Occipital lobe (tissue), 3 donors: ENCODE measurements at places on chromosomes 13 and 19.

- no peak for DNase-seq
Measured at GRCh38 chr19:50401605-50402450, 16.9 kb upstream of the SPIB start.

DNA sequence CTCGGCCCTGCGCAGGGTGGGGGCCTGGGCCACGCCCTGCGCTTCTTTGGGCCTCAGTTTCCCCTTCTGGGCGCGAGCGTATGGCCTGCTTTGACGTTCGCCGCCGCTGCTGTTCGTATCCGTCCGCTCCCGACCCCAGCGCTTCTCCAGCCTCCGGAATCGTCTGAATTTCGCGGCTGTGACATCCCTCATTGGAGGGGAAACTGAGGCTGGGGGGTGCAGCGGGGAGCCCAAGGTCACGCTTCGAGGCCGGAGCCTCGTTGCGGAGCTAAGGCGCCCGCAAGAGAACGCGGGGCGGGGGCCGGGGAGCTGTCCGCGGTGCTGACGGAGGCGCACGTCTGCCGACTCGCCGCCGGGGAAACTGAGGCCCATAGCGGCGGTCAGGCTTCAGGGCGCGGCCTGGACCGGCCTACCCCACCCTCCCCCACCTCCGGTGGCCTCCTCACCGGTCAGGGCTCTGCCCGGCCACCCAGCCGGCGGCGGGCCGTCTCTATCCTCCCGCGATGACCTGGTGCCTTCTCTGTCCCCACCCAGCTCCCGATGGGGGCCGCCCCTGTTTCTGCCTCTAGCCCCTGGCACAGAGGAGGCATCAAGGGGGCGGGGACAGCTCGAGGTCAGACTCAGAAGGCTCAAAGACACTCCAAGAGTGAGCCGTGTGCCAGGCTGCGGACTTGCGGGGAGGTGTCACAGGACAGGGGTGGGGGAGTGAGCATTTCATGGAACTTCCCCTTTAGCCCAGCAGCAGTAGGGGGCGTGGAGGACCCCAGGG lies 3.0 kb upstream of the APC2 start:
- no peak for DNase-seq

DNA sequence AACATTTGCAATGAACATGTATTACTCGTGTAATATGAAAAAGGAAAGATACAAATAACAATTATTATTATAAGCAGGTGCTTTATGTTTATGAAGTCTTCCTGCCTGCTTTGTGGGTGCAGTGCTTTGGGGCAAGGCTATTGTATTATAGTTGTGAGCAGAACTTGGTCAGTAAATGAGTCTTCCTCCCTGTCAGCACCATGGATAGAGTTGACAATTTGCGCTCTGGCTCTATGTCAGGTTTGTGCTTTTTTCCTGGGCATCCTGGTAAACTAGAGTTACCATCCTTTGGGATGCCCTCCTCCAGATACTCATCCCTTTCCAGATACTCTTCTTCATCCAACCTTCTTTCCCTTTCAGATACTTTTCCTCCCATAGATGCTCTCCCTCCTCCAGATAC lies 19.6 kb downstream of the ERICH6B start:
- no peak for DNase-seq

GRCh38 chr13:102692491-102692826 lies 2.4 kb downstream of the METTL21C start:
- DNase-seq = no peak

DNA sequence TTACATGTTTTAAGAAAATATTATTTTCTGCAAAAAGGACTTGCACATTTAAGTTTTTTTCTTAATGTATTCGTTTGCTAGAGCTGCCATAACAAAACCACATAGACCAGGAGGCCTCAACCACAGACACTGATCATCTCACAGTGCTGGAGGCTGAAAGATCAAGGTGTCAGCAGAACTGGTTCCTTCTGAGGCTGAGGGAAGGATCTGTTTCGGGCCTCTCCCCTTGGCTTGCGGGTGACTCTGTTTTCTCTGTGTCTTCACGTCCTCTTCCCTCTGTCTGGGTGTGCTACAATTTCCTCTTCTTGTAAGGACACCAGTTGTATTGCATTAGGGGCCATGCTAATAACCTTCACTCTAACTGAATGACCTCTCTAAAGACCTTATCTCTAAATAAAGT lies 364.2 kb downstream of the IRS2 start:
- DNase-seq = no peak

DNA sequence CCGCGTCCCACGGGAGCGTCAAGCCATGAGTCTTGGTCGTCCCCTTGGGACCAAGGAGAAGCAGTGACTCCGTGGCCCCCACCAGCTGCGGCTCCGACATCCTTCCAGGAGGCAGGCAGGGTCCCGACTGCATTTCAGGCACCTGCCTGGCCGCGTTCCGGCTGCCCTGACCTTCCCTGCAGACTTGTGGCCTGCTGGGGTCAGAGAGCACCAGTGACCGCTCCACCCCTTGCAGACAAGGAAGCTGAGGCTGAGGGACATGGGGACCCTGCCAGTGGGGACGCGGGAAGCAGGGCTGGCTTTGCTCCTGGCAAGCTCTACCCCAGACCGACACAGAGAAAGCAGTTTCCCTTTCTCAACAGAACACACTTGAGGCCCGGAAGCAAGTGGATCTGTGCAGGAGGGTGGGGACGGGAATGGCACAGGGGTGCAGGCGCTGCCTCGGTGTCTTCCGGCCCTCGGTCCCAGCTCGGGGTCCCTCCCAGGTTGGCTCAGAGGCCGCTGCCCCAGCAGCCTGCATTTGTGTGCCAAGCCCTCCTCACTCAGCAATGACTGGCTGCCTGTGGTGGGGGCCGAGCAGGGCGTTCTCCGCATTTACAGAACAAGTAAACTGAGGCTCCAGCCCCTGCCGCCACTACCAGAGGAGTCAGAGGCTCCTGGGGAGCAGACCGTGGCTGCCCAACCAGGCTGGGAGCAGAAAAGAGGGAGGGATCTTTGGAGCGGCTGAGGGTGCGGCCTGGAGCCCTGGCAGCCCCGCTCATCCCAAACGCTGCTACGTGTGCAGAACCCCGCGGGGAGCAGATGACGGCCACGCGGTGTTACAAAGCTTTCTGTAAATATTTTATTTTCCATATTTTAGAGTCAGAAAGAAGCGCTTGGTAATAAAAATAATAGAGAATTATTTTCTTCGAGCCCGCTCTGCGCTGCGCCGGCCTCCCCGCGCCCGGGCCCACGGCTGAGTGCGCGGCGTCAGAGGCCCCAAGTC lies 43.9 kb downstream of the GAS6 start:
- no peak for DNase-seq

GRCh38 chr19:52366414-52366824 lies 3.3 kb upstream of the ZNF880 start:
- no peak for DNase-seq

GRCh38 chr19:14187561-14187960 lies 18.4 kb downstream of the ADGRL1 start:
- DNase-seq = no peak

DNA sequence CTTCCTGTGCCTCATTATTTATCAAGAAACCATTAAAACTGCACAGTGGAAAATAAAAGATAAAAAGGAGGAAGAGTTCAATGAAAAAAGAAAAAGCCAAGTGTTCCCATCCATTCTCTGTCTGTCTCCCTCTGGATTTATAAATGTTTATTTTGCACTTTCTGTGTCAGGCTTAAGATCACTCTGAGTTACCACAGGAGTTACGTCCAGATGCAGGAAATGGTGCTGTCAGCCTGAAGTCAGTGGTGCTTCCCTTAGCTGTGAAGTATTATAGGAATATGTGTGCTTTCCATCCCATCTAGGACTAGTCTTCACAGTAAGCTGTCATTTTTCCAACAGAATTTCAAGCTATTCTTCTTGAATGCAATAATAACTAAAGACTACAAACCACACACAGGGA lies 420.2 kb downstream of the KCTD12 start:
- DNase-seq = no peak

DNA sequence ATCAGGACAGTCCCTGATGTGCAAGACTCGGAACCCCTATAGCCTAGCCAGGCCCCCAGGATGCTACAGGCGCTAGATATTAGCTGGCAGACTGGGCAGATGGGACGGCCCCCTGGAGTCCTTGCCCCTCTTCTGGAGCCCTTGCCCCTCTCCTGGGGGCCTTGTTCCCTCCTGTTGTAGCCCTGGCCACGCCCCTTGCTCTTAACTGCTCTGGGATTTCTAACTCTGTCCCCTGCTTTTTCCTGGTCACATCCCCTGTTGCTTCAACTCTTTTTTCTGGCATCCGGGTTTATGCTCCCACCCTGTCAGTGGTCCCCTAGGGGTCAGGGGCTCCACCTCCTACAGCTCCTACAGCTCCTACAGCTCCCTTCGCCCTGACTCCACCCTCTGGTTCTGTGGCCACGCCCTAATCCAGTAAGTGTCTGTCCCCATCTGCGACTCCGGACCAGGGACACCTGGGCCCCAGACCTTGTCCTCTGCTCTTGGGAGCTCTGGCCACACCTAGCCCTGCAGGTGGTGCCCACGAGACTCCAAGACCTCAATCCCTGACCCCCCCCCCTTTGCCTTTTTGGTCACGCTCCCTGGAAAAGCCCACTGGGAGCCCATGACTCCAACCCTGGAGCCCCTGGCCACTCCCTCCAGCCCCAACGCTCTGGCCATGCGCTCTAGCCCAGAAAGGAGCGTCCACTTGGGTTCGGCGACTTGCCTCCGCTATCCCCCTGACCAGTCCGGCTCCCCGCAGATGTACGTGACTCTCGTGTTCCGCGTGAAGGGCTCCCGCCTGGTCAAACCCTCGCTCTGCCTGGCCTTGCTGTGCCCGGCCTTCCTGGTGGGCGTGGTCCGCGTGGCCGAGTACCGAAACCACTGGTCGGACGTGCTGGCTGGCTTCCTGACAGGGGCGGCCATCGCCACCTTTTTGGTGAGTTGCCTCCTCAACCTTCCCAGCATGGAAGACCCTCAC lies 6.8 kb downstream of the PLPPR2 start:
- no peak for DNase-seq

DNA sequence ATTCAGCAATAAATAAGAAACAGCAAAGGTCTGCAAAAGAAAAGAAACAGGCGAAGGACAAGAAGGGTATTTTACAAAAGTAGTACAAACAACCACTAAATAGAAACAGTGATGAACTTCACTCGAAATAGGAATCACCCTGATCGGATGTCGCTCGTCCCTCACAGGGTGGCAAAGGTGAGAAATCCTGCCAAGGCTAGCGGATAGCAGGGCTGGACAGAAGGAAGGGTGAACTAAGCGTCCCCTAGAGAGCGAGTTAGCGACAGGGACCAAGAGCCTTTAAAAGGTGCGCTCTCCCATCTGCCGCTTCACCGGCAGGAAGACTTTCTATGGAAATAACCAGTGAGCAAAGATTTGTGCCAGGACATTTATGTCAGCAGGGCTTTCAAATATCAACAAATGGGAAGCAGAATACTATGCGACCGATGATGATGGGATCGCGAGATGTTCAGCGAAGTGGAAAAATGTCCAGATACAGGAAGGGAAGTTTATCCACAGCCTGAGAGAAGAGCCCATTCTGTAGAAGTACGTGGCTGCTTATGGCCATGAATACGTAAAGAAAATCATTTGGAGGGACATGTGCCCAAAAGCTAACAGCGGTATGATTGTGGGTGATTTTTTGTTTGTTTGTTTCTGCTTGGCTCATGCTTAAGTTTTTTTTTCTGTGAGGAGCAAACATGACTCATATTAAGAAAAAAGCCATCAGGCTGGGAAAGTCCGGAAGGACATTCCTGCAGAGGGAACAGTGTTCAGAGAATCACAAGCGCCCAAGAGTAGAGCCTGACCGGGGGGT lies 18.9 kb downstream of the ELAVL1 start:
- DNase-seq = no peak

DNA sequence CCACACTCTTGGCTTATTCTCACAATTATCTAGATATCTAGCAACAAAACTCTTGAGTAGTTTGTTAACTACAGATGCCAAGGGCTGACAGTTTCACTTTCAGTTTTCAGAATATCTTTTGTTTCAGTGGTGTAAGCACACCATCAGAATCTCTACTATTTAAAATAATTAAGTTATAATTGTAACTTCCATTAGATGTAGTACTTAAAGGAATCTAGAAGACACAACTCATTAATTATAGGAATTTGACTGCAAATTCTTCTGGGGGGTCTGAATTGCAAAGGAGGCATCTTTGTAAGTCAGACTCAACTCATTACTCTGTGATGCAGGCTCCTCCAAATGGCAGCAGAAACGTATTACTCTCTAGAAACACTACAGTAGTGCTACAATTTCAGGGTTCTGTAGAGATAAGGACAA lies 44.9 kb upstream of the USPL1 start:
- no peak for DNase-seq

DNA sequence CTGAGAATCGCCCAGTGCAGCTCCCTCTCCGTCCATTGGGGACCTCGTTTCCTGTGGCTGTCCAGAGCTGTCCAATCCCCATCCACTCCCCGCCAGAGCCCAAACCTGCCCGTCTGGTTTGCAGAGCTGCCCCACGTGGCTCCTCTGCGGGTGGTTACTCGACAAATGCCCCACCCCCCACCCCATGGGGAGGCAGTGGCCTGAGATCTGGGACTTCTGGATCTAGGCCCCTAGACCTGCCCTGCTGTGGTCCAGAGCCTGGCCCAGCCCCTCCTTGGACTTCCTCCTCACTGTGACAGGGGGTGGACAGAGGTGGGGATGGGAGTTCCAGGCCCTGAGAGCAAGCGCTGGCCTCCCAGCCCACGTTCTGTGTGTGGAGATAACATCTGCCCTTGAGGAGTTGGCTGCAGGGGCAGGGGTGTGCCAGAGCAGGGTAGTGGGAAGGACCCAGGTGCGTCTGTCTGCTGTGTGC lies 29.1 kb downstream of the PAK4 start:
- no peak for DNase-seq

- DNase-seq = no peak
Measured at GRCh38 chr13:110237875-110238817, 68.8 kb downstream of the COL4A1 start.

DNA sequence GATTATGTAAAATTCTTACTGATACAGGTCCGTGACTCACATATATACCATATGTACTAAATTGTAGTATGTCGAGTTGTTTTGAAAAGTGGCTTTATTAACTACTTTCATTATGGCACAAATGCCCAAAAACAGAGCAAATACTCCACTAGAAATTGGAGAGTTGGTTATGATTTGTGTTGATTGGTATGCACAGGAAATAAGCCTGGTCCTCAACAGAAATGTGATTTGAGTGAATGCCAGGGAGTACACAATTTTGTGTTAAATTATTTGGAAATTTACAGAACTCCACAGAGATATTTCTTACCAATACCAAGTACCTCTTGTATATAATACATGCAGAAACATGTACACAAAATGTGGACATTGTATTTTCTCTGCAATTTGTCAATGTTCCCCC lies 676.7 kb downstream of the PCDH9 start:
- DNase-seq = no peak

DNA sequence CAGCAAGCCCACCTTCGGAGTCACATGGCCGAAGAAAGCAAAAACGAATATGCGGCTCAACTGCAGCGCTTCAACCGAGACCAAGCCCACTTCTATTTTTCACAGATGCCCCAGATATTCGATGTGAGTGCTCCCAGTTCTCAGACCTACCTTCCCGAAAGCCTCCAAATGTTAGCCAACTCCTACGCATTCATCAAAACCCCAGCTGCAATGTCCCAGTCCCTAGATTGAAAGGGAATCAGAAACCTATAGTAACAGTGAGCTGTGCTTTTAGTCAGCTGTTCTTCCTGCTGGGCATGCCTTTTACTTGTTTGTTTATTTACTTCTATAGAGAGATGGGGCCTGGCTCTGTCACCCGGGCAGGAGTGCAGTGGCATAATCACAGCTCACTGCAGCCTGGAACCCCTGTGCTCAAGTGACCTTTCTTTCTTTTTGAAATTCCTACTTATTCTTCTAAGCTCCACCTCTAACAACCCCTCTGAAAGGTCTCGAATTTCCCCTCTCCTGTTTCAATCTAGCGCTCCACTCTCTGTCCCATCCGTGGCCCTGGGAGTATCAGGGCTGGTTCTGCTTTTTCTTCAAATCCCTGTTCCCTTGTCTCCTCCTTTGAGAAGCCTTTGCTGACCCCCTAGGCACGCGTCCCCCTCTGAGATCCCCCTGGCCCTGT lies 4.4 kb downstream of the TRIP10 start:
- DNase-seq = no peak
